ENCODE measurements at places on chromosomes 16 and 17.

DNA sequence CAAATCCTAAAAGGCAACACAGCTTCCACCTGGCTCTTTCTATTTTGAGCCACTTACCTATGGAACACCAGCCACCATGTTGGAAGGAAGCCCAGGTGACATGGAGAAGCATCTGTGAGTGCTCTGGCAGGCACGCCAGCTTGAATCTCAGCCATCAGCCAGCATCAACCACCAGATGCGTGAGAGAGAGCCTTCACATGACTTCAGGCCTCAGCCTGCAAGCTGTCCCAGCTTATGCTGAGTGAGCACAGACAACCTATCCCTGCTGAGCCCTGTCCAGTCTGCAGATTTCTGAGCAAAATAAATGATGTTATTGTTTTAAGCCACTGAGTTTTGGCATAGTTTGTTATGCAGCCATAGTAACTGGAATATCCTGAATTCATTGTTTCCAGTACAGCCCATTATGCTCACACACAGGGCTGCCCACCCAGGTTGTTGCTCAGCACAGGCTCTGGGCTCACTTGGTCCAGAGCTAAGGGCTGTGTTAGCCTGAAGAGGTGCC, 35.1 kb downstream of the TMEM238L start:
- no peak for DNase-seq

DNA sequence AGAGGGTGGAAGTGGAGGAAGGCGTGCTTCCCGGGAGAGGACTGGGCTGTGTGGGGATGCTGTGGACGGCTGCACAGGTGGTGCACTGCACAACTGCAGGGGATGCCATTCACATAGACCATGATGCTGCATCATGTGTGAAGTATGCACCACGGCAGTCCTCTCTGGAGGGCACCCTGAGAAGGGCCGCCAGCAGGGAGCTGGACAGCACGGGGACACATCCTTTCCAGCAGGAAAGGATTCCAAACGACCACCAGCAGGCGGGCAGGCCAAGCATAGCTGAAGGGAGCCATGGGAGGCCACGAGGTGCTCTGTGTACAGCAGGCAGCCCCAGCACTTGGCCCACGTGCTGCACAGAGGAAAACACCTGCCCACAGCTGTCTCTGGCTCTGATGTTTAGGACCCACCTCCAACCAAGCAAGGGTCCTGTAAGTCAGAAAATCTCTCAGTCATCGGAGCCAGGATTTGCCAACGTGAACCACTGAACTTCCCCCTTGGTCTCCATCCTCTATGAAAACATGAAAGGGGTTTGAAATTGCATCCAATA, 10.1 kb downstream of the ACTG1 start:
- DNase-seq, result no peak

- peak; percentile 76 for DNase-seq
Observed at GRCh38 chr16:1308036-1308976, 1.1 kb upstream of the UBE2I start.

DNA sequence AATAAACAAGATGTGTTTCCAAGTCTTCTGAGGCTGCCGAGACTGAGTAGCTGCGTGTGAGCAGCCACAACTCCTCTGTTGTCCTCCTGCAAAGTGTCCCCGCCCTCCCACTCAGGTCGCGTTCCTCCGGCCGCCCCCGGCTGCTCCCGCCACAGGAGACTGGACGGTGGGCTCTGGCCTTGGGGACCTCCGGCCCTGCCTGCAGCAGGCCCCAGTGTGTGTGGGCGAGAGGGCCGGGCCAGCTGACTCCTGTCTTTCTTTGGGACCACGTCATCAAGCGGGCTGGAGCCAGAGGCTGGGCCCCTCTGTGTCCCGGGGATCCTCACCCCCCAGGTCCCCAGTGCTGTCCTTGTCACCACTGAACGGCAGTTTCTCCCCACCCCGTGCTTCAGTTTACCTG, 175.3 kb downstream of the NPIPB11 start:
- peak; percentile 64 for DNase-seq

- DNase-seq, result no peak
Observed at GRCh38 chr17:6099492-6099891, 29.3 kb downstream of the WSCD1 start.

GRCh38 chr16:782766-783403, 5.3 kb downstream of the RPUSD1 start:
- DNase-seq, result no peak

DNA sequence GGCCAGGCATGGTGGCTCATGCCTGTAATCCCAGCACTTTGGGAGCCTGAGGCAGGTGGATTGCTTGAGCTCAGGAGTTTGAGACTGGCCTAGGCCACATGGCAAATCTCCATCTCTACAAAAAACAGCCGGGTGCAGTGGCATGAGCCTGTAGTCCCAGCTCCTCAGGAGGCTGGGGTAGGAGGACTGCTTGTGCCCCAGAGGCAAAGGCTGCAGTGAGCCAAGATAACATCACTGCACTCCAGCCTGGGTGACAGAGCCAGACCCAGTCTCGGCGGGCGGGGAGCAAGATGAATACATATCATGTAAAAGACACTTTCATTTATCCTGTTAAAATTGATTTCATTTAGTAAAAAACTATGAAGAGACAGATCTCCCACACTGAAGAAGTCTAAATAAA, 54.6 kb downstream of the CREBBP start:
- no peak for DNase-seq

- DNase-seq, result no peak
Observed at GRCh38 chr17:76370261-76370993, 14.0 kb upstream of the SPHK1 start.

DNA sequence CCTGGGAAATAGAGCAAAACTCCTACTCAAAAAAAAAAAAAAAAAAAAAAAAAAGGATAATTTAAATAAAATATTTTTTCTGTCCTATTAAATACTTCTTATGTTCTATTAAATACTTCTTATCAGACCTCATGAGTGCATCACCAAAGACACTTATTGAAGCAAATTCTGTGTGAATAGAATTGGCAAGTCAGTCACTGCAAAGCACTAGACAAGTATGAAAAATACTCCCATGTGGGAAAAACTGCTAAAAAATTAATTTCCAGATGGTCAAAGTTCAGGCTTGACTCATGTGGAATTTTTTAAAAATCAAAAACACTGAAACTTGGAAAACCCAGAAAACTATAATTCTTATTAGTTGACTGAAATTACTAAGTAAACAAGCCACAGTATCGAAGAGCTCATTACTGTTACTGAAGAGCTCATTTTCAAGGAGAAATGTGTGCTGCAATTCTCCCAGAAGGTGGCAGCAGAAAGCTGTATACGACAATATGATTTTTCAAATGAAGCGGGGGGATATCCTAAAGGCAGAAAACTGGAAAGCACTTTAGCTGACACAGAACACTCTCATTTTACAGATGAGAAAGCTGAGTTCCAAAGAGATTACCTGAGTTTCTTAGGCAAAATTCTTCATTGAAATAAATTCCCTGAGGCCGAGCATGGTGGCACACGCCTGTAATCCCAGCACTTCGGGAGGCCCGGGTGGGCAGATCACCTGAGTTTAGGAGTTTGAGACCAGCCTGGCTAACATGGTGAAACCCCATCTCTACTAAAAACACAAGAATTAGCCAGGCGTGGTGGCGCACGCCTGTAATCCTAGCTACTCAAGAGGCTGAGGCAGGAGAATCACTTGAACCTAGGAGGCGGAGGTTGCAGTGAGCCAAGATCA, 15.9 kb upstream of the FBXO47 start:
- peak; percentile 39 for DNase-seq

- peak; percentile 86 for DNase-seq
Observed at GRCh38 chr16:68310437-68310773, 341 bp downstream of the SLC7A6OS start.

- no peak for DNase-seq
Observed at GRCh38 chr17:8018436-8018835, 16.0 kb downstream of the GUCY2D start.

DNA sequence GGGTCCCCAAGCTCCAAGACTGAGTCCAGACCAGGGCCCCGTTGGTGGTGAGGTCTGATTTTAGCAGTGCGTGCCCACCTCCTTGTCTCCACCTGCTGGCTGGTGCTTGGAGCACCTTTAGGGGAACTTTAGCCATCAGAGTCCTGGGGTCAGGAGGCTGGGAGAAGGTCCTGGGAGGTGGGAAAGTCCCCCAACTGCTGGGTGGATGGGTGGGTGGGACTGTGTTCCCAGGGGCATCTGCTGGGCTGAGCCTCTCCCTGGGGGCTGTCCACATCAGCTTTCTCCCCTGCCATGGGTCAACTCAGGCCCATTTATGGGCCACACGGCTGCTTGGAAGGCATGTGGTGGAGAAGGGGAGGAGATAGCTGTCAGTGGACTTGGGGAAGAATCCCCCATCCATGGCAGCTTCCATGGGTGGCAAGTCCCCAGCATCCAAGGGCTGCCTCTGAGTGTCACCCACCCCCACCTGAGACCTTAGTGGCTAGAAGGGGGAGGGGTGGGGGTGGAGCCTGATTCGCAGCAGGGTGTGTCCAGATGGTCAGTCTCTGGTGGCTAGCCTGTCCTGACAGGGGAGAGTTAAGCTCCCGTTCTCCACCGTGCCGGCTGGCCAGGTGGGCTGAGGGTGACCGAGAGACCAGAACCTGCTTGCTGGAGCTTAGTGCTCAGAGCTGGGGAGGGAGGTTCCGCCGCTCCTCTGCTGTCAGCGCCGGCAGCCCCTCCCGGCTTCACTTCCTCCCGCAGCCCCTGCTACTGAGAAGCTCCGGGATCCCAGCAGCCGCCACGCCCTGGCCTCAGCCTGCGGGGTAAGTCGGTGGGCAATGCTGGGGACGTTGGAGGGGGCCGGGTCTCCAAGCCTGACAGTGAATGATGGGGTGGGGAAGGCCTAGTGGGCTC, at the start of gene TRPV2:
Gene TRPV2 (plus strand): TSS at position 541 of the 894 bp plus-strand sequence. CDS start 2,098 bp downstream, outside the sequence.
- DNase-seq, result no peak

GRCh38 chr17:38750044-38750311, 1.8 kb upstream of the PCGF2 start:
- DNase-seq, result no peak

DNA sequence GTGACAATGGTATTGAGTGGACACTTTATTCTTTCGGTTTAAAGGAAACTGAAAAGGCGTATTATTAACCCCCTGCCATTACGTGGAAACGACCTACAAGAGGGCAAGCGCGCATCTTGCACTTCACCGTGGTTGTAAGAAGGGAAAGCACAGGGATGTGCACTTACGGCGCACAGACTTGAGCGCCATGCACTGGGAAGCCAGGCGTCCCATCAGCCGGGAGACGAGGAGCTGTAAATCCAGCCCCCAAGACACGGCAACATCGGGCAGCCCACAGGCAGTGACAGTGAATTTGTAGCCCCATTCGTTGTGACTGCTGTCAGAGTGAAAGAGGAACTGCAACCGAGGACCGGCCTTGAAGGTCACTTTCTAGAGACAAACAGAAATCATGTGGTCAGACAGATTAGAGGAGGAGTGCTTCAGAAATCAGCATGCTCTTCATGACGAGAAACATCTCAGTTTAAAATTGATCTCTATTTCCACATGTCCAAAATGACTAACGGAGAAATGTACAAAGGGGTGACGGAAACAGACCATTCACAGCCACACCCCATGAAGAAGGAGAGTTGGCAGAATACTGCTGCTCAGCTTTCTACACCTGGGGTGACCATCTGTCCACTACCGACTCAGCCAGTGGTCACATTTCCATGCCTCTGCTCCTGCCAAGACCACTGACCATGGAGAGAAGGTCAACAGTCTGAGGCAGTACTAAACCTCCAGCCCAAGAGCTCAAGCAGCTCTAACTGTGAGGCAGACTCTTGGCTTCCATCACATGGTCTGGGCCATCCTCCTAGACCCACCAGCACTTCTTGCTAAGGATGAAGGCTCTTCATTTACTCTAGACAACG, 68.6 kb downstream of the ZZEF1 start:
- no peak for DNase-seq

DNA sequence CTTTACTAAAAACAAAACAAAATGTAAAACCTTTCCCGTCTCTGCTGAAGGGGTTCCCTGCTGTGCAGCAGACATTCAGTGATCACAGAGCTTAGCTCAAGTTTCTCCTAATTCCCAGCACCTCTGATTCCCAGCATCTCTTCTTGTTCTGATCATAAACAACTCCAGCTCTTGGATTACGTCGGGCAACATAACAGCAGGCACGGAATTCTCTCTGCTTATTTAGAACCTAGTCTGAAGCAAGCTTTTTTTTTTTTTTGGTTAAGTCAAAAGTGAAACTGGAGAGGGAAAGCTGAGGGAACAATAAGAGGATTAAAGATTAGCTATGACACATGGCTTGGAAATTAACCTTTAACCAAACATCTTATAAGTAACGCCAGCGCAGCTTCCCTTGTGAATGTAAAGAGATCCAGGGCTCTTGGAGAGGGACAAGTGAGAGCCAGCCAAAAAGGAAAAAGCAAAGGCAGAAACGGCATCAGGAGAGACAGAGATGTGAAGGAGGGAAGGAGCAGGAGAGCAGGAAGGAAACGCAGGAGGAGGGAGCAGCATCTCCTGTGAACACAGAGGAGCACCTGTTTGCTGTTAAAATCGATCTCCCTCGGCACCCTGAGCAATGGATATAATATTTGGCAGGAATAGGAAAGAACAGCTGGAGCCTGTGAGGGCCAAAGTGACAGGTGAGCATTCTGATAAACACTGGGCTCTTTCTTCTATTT, at the start of gene BCO1:
Gene BCO1 (plus strand): TSS at position 394 of the 716 bp plus-strand sequence. CDS start 220 bp downstream, at position 614.
- DNase-seq, result peak; percentile 63

DNA sequence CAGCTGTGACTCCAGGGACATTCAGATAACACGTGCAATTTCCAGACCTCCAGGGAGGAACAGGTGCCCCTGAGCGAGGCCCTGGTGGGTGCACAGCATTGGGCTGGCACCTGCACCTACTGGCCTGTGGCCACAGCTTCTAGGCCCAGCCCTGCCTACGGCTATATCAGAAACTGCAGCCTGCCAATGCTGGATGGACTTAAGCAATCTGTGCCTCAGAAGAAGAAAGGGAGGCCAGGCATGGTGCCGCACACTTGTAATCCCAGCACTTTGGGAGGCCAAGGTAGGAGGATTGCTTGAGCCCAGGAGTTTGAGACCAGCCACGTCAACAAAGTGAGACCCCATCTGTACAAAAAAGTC, 12.4 kb downstream of the PITPNM3 start:
- no peak for DNase-seq

DNA sequence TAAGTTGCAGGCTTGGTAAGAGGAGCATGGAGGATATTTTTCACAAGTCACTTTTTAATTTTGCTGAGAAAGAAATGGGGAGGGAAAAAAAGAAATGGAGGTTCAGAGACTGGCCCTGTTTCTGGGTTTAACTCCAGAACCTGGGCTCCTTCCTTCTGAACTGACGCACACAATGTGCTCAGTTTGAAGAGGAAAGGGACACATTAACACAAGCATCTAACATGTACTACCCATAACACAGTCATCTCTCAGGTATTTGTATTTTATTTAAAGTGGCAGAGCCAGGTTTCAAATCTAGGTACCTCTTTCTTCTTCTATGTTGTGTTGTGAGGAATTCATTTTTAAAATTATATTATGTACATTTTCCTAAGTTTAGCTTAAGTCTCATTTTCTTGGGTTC, 5.3 kb upstream of the TMEM100 start:
- no peak for DNase-seq

GRCh38 chr16:75066861-75067447, 49.6 kb downstream of the LDHD start:
- no peak for DNase-seq

- no peak for DNase-seq
Observed at GRCh38 chr17:80850817-80851216, 140.8 kb upstream of the CHMP6 start.

- DNase-seq, result no peak
Observed at GRCh38 chr17:3835410-3836229, 10.4 kb downstream of the NCBP3 start.

- no peak for DNase-seq
Observed at GRCh38 chr17:76582660-76583059, 3.0 kb downstream of the ST6GALNAC2 start.

All from right kidney (tissue), 9 donors.